NCI-H460 (cell line): ENCODE measurements at places on chromosomes 1 and 21. TPM values are rescaled to one million over a fixed set of nuclear protein-coding genes. Genes with fewer than 3 reads are reported as not detected.

DNA sequence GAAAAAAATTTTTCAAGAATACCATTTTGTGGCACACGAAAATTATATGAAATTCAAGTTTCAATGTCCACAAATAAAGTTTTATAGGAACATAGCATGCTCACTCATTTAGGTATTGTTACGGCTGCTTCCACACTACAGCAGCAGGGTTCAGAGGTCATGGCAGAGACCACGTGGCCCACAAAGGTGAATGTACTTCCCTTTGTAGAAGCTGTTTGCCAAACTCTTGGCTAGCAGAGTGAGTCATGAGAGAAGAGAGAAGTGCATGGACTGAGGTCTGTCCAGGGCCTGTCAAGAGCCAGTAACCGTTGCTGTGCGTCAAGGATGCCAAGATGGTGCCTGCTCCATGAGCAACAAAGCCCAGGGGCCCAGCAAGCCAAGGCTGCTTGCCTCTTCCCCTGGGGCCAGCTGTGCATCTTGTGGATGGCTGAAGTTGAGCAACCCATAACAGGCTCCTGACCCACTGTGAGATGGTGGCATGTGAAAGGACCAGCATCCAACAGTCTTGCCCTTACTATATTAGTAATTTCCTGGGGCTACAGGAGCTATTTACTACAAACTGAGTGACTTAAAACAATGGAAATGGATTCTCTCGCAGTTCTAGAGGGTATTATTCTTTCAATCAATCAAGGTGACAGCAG, 64.8 kb upstream of the ATP5PO start:
- DNase-seq: no peak

The TAS1R1 gene
- not detected in 2 replicates for total RNA-seq

DNA sequence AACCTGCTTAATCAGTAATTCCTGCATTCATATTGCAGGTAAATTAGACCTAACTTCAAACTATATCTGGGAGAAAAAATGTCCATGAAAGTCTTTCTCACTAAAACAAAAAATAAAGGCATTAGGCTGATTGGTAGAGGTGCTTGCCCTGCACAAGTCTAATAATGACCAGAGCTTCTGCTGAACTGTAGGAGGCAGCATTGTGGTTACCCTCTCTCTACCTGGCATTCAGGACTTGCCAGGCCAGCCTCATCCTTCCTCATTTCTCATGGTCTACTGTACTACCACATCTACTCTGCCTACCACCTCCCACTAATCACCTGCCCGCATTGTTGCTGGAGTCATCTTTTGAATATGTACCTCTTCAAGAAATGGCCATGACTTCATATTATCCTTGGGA, 60.8 kb upstream of the KRTAP11-1 start:
- no peak for DNase-seq

The CBR3 gene
- 9.5 and 11.2 TPM in 2 replicates for total RNA-seq

The TLCD4 gene
- total RNA-seq: 10.2 and 10.5 TPM in 2 replicates

- no peak for DNase-seq
These were observed 128.0 kb upstream of the KLHDC7A start for GRCh38 chr1:18352636-18353265.

GRCh38 chr1:94501935-94502334, 39.6 kb downstream of the F3 start:
- no peak for DNase-seq

- no peak for DNase-seq
These were observed 18.6 kb downstream of the A3GALT2 start for GRCh38 chr1:33302325-33302724.

- DNase-seq: no peak
These were observed 14.5 kb upstream of the MX1 start for GRCh38 chr21:41411449-41412089.

The GCSAML gene
- total RNA-seq: not detected in 2 replicates

GRCh38 chr1:236779312-236779711, 15.8 kb upstream of the MTR start:
- no peak for DNase-seq

- DNase-seq: no peak
These were observed 824.8 kb downstream of the ADGRL2 start for GRCh38 chr1:82625537-82625936.

GRCh38 chr1:59193443-59194093, 103.3 kb upstream of the FGGY start:
- DNase-seq: no peak

DNA sequence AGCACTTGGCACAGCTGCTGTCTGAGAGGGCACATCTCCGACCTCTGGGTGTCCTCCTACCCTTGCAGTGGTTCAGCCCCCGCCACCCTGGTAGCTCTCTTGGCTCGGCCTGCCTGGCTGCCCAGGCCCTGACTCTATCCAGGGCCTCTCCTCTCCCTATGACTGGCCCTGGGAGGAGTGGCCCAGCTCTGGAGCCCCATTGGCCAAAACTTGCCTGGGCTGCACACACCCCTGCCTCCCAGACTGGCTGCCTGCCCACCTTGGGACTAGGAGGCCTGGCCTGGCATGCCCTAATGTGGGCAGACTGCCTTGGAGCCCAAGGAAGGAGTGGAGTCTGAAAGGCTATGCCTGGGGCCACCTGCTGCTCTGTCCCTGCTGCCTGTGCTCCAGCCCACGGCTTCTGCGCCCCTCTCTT, 33.6 kb downstream of the ACOT11 start:
- no peak for DNase-seq

- DNase-seq: no peak
These were observed 13.2 kb downstream of the COQ8A start for GRCh38 chr1:226953175-226953800.

GRCh38 chr1:100646001-100646400, 73.5 kb upstream of the VCAM1 start:
- DNase-seq: no peak

- no peak for DNase-seq
These were observed 258.9 kb upstream of the SGIP1 start for GRCh38 chr1:66275083-66275482.

GRCh38 chr1:234325878-234326496, 47.3 kb upstream of the COA6 start:
- no peak for DNase-seq

DNA sequence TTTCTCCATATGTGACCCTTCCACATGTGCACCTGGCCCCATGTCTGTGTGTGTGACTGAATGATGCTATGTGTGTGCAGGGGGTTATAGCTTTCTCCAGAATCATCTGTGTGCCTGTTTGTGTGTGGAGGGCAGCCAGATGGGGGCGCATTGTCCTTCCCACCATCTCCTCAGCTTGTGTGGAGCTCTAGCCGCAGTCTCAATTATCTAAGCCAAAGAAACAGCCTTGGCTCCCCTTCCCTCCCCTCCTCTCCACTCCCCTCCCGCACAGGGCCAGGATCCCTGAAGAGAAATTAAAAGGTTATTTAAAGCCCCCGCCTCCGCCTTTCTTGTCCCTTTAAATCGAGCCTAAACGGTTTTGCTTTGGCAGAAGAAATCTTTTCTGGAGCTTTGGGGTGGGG, 1.8 kb upstream of the DMBX1 start:
- no peak for DNase-seq

- DNase-seq: no peak
These were observed 742 bp downstream of the TMEM222 start for GRCh38 chr1:27322569-27323240.

The PGLYRP4 gene
- total RNA-seq: not detected in 2 replicates

GRCh38 chr1:29921741-29922140, 685.4 kb downstream of the PTPRU start:
- DNase-seq: no peak

The OR2T29 gene
- not detected in 2 replicates for total RNA-seq

GRCh38 chr1:210883821-210884220, 250.1 kb downstream of the KCNH1 start:
- no peak for DNase-seq

DNA sequence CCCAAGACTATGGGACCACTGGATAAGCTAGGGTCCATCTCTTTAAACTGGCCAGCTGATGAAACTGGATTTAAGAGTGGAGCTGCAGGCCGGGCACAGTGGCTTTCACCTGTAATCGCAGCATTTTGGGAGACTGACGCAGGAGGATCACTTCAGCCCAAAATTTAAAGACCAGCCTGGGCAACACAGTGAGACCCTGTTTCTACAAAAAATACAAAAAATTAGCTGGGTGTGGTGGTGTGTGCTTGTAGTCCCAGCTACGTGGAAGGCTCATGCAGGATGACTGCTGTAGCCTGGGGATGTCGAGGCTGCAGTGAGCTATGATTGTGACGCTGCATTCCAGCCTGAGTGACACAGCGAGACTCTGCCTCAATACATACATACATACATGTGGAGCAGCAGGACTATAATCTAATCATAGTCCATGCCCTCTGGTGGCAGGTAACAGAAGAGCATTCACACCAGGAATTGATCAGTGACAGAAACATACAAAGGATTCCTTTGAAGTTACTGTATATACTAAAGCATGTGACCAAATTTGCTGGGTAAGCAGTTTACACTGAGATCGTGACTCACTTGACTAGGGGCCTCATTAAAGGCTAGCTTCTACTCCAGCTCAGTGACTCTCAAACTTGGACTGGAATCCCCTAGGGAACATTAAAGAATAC, 101.5 kb upstream of the SLFNL1 start:
- peak; percentile 16 for DNase-seq

The LCE3D gene
- total RNA-seq: not detected in 2 replicates

DNA sequence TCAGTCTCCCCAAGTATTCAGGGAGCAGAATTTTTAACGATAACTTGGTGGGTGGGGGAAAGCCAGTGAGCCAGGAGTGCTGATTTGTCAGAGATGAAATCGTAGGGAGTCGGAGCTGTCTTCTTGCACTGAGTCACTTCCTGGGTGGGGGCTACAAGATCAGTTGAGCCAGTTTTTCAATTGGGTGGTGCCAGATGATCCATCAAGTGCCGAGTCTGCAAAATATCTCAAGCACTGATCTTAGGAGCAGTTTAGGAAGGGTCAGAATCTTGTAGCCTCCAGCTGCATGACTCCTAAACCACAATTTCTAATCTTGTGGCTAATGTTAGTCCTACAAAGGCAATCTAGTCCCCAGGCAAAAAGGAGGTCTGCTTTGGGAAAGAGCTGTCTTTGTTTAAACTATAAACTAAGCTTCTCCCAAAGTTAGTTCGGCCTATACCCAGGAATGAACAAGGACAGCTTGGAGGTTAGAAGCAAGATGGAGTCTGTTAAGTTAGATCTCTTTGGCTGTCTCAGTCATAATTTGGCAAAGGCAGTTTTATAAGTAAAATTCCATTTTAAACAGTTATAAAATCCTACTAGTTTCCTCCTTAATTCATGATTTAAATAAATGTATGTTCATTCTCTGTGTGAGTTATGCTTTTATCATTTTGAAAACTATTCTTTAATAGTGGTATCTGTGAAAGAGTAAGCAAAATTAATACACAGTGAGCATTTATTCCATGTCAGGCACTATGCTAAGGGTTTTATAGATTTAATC, 51.7 kb downstream of the SLC16A1 start:
- DNase-seq: peak; percentile 15

GRCh38 chr1:93694039-93694438, 12.4 kb upstream of the BCAR3 start:
- DNase-seq: no peak

The PLA2G5 gene
- total RNA-seq: not detected in 2 replicates

- DNase-seq: no peak
These were observed 20.8 kb upstream of the JAK1 start for GRCh38 chr1:64986903-64987871.

The CHI3L2 gene
- 0.92 and 1.2 TPM in 2 replicates for total RNA-seq

The HSD3B2 gene
- total RNA-seq: not detected in 2 replicates

DNA sequence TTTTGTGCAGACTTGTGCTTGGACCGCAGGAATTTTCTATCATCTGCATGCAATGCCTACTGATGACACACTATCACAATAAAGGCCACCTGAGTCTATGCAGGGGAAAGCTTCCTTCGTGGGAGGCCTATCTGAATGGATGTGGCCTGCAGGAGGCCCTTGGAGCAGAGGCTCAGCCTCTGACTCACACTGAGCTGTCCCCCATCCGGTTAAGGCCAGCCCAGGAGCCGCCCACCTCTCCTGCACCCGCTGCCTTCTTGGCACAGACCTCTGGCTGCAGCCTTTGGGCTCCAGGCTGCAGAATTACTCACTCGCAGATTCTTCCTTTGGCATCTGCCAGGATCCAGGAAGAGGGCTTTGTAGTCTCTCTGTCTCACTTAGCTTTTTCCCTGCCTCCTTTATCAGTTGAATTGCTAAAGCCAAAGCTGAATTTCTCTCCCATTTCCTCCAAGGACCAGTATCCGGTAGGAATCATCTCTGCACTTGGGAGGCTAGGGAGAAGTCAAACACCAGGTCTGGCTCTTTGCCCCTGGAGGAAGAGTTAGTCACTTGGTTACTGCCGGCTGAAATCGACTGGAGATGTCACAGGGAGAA, 65.1 kb upstream of the JUN start:
- peak; percentile 55 for DNase-seq

DNA sequence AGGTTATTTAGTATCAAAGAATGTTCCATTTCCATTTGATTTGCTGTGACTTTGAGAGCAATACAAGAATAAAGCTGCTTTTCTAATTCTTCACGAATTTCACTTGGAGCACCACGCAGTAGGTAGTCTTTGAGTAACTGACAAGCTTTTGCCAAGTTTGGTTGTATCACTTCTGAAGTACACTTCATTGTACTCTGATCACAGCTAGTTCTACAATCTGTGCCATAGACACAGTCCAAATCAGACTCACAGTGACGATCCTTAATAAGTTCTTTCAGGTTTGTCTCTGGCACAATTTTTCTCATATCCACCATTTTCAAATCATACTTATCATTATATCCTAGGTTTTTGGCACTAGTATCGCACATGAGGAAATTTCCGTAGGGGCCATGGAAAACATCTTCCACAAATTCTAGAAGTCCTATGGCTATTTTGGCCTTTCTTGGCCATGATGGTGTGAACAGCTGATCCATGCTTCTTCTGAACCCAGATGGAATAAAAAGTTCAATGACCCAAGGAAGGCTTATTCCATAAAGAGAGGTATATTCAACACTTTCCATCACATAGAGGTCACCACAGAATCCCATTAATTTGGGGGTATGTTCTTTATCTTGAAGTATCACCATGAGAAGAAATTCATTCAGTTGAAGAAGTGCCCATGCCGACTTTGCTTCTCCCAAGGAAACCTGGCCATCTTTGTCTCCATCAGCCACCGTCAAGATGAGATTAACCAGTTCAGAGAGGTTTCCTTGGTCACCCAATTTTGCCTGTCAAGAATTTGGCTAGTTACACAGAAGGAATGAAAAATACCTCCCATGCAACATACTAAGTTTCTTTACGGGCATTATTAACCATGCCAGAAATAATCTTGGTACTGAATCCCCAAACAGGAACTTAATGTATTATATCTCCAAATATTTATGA, 11.9 kb downstream of the RPL5 start:
- DNase-seq: no peak

The KCNC4 gene
- 1.3 and 1.8 TPM in 2 replicates for total RNA-seq

- no peak for DNase-seq
These were observed 955 bp upstream of the UBE2G2 start for GRCh38 chr21:44802396-44803153.

The BLACAT1 gene
- total RNA-seq: not detected in 2 replicates

- DNase-seq: no peak
These were observed 51.1 kb downstream of the GLIS1 start for GRCh38 chr1:53687901-53688300.

- peak; percentile 44 for DNase-seq
These were observed 112.3 kb upstream of the TRABD2B start for GRCh38 chr1:48109390-48110013.

GRCh38 chr1:116390195-116390594, 17.2 kb downstream of the ATP1A1 start:
- DNase-seq: no peak

GRCh38 chr1:179883745-179884138, 1.7 kb downstream of the TOR1AIP1 start:
- DNase-seq: no peak

The AMY2B gene
- total RNA-seq: 2.7 and 2.9 TPM in 2 replicates
